Stimulated activated CD8-positive, alpha-beta memory T cell treated with anti-CD3 and anti-CD28 coated beads, Interleukin-15, amount 100 ng/mL, for 48 hours (primary cell): ENCODE measurements at places on chromosomes 12 and 14.

DNA sequence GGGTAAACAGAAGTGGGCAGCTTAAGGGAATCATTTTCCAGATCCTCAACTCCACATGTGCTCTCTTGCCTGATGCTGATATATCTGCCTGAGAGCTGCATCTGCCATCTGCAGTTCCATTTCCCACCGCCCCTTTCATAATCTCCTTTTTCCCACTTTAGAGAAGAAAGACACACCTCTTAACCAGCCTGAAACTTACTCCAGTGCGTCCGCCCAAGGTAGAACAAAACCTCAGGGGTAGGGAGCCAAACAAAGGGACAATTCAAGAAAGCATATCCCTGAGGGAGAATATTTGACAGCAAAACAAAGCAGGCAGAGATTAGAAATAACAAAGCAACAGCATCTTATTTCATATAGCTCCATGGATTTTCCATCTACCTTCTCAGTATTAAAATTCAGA, 4.3 kb downstream of the MDM1 start:
- DNase-seq: no peak

GRCh38 chr12:29113101-29113500, 36.0 kb upstream of the FAR2 start:
- DNase-seq: no peak

DNA sequence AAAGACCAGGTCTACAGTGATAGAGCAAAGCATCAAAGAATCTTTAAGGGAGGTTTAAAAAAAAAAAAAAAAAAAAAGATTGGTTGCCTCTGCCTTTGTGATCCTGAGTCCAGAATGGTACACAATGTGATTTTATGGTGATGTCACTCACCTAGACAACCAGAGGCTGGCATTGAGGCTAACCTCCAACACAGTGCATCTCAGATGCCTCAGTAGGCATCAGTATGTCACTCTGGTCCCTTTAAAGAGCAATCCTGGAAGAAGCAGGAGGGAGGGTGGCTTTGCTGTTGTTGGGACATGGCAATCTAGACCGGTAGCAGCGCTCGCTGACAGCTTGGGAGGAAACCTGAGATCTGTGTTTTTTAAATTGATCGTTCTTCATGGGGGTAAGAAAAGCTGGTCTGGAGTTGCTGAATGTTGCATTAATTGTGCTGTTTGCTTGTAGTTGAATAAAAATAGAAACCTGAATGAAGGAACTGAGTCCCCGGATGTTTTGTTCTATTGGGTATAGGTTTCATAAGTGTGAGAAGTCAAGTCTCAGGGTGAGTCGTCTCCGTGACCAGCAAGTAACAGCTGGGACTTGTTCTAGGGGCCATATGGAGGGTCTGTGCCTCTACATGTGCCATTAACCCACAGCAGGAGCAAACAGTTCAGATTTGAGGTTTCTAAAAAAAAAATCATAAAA, 9.3 kb downstream of the PEBP1 start:
- no peak for DNase-seq

GRCh38 chr12:107597695-107598410, 87.7 kb upstream of the PWP1 start:
- no peak for DNase-seq

DNA sequence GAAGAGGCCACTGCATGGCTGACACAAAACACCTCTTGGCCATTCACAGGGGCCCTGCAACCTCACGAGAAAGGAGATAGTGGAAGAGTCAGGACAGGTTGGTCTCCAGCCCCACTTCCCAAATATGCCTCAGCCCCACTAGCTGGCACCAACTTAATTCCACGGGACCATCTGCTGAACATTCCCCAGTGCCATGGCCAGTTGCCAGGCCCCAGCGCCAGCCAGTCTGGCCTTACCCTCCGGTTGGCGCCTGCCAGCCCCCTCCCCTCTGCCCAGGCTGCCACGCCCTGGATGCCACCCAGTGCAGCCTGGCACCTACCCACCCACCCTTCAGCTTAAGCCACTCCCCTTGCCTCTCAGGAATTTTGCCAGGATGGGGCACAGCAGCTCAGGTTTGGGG, 21.2 kb upstream of the HSPB8 start:
- no peak for DNase-seq
